Fibroblast of skin of right biceps (primary cell): ENCODE measurements at places on chromosomes 6 and 20.
A peak's percentile ranks its signal among the peaks of the same experiment; 100 is the strongest.

- DNase-seq: no peak
Observed at GRCh38 chr20:55200317-55200716, 724.9 kb downstream of the DOK5 start.

- no peak for DNase-seq
Observed at GRCh38 chr20:9441948-9442347, 72.4 kb upstream of the LAMP5 start.

- DNase-seq: peak; percentile 58
Observed at GRCh38 chr6:166005401-166005943, 162.2 kb downstream of the TBXT start.

GRCh38 chr6:97925504-97925903 is 642.5 kb upstream of the MMS22L start:
- no peak for DNase-seq
